ENCODE measurements at places on chromosomes 2 and 18.

- DNase-seq, result no peak
These were observed 94.9 kb downstream of the KCTD1 start for GRCh38 chr18:26453386-26453901.

GRCh38 chr2:20584399-20585358 is 66.2 kb downstream of the HS1BP3 start:
- no peak for DNase-seq

GRCh38 chr2:216504376-216504762 is 5.7 kb downstream of the RPL37A start:
- DNase-seq, result no peak

DNA sequence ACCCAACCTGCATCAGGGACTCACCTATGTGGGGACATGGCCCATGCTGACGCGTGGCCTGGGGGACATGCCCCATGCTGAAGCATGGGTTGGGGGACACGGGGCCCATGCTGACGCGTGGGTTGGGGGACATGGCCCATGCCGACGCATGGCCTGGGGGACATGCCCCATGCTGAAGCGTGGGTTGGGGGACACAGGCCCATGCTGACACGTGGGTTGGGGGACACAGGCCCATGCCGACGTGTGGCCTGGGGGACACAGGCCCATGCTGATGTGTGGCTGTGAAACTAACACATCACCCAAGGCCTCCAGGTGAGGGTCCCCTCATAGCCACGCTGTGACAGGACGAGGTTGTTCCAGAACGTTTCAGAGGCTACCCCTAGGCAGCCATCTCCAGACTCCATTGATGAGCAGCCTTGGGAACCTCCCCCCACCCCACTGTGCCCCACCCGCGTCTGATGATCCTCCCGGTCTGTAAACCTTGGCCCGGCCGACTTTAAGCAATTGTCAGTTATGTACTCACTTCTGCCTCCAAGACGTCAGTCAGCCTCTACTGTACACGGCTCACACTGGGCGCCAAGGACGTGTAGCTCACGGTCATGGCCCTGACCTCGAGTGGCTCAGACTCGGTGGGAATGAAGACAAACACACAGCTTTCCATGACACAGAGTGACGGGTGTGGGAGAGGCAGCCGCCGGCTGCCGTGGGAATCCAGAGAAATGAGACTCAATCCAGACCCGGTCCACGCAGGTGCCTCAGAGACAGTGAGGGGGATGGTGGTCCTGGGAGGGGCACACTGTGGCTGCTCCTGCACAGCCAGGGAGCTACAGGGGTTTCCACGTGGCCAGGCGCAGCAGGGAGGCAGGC is 50.2 kb upstream of the SLC66A3 start:
- DNase-seq, result no peak

DNA sequence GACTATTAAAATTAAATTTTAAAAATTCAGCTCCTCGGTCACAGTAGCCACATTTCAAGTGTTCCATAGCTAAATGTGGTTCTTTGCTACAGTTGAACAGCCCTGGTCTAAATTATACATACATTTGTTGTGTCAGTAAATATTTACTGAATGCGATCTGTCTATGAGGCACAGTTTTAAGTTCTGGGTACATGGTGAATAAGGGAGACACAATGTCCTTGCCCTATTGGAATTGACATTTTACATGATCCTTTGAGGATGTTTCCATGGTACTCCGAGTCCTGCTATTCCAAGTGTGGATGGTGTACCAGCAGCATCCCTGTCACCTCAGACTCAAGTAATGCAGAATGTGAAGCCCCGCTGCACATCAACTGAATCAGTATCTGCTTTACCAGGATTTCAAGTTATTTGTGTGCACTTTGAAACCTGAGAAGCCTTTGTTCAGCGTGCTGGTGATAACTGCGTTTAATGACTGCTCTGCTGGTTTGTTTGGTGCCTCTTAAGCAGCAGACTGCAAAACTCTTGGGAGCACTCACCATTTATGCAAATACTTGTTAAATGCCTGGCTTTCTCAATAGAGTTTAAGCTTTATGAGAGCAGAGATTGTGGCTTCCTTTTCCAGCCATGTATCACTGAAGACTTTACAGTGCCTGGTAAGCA is 1.5 kb downstream of the GALNT1 start:
- no peak for DNase-seq

GRCh38 chr2:219076253-219076652 is 15.5 kb upstream of the IHH start:
- DNase-seq, result no peak

DNA sequence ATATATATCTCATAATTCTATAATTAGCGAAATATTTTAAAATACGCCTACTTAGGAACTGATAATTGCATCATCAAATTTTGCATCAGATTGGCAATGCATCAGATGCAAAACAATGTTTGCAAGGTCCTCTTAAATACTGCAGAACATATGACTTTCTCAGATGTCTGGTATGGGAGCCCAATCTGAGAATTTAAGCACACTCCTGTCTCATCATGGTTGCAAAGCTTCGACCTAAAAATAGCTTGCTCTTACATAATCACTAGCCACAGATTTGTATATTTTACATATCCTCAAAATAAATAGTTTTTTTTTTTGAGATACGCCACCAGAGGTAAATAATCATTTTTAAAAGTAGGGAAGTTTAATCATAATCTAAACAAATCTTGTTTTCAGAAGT is 123.2 kb downstream of the CABYR start:
- DNase-seq, result no peak

DNA sequence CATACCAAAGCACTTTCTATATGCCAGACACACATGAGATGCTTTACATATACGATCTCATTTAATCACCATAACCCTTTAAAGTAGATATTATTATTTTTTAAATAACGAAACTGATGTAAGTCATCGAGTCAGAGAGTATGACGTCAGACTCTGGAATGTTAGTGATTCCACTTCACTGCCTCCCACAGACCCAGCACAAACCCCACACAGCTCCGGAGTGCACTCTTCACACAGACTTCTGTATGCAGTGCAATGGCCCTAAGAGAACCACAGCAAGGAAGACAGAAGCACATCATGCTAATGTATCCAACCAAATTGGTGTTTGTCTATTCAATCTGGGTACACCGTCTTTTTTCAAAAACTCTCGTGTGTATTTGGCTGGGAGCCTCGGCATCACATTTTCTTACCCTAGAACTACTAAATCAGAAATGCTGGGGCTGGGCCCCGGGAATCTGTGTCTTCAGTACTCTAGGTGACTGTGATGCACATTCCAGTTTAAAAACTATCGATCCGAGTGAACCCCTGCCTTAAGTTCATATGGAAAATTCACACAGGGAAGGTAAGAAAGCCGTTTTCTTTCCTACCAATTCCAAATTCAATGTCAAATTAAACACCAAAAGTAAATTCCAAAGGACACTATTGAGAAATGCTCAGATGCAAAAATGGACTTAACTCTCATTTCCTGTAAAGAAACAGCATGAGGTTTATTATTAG is 117.7 kb upstream of the ACVR1C start:
- DNase-seq, result no peak

DNA sequence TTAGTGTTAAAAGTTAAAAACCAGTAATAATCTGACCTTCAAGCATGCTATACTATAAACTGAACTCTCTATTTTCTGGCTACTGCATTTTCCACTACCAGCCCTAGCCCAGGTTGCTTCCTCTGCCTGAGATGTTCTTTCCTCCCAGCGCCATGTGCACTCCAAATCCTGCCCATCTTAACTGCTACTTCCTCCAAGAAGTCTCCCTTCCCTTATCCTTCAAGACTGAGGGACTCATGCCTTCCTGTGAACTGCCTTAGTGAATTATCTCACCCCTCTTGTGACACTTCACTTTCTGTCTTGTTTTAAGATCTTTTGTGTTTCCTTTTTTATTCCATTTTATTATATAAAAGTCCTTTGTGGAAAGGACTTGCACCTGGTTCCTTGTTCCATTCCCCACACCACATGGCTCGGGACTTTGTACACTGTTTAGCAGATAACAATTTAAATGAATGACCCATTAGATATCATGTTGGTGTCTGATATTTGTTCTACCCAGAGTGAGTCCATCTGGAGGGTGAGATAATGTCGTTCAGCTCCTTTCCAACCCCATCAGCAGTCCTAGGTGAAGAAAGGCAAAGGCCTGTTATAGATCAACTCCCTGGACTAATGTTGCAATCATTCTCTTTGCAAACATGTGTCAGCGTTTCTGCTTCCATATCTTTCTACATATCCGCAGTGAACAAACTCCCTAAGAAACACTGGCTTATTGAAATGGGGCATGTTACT is 20.9 kb upstream of the AGFG1 start:
- DNase-seq, result no peak

DNA sequence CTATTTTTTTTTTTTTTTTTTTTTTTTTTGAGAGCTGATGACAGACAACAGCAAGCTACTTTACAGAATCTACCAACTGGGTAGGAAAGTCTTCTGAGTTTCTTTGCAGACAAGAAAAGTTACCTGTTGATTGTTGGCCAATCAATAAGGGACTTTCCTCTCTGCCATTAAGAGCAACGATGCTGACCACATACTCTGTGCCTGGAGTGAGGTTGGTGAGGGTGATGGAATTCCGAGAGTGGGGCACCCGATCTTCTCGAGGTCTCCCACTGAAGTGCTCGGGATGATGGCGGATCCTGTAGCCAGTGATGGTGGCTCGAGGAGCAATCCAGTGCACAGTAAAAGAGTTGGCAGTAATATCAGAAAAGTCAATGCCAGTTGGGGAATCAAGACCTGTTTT is 49.3 kb downstream of the FN1 start:
- DNase-seq, result no peak

GRCh38 chr2:66698576-66699239 is 263.8 kb downstream of the MEIS1 start:
- no peak for DNase-seq

GRCh38 chr2:85765081-85765731 is 11.4 kb downstream of the ATOH8 start:
- no peak for DNase-seq

DNA sequence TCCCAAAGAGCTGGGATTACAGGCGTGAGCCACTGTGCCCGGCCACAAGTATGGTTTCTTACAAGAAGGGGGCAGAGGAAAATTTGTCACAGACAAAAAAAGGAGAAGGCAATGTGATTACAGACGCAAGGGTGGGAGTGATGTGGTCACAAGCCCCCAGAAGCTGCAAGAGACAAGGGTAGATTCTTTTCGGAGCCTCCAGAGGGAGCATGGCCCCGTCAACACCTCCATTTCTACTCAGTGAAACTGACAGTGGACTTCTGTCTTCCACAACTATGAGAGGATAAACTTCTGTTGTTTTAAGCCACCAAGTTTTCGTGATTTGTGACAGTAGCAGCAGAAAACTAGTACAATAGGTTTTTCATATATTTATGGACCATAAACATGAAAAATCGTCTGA is 2.1 kb upstream of the TCF7L1 start:
- DNase-seq, result no peak

DNA sequence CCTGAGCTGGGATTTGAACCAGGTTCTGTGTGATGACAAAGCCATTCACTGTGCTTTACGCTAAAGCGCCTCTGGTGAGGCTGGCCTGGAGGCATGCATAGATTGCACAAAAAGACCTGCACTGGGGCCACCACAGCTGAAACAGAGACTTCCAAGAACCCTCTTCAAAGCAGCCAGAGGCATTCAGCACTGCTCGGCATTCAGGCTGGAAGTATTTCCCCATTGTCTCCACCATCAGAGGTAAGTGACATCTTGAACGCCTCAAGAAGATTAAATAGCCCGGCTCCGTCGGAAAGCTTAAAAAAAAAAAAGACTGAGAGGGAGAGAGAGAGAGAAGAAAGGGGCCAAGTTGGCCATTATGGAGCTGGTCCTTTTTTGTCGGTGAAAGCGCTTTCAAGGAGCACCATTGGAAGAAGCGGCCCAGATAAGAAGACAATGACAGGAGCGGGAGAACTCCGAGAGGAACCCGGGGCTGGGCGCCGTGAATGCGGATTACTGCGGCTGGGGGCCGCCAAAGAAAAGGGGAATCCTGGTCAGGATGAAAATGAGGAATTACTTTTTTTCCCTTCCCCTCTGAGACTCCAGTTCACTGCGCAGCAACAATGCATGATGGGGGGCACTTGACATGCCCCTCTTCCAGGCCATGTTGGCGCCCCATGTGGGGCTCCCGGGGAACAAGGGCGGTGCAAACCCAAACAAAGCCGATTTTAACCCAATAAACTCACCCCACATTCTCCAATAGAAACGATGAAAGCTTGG is 228.3 kb downstream of the MYCN start:
- DNase-seq, result no peak

DNA sequence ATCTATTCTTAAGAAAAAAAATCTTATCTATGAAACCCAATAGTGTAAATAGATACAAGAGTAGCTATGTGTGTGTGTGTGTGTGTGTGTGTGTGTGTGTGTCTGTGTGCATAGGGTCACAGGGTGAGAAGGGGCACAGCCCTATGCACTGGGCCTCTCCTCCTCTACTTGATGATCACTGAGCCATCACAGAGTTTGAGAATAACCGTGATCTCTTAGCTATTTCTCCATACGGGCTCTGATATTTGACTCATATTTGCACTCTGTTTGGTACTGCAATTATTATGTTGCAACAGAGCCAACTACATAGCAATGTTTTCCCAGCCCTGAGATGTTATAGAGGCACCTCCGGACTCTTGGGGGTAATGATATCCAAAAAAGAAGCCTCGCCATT is 28.8 kb upstream of the SLC40A1 start:
- DNase-seq, result no peak

DNA sequence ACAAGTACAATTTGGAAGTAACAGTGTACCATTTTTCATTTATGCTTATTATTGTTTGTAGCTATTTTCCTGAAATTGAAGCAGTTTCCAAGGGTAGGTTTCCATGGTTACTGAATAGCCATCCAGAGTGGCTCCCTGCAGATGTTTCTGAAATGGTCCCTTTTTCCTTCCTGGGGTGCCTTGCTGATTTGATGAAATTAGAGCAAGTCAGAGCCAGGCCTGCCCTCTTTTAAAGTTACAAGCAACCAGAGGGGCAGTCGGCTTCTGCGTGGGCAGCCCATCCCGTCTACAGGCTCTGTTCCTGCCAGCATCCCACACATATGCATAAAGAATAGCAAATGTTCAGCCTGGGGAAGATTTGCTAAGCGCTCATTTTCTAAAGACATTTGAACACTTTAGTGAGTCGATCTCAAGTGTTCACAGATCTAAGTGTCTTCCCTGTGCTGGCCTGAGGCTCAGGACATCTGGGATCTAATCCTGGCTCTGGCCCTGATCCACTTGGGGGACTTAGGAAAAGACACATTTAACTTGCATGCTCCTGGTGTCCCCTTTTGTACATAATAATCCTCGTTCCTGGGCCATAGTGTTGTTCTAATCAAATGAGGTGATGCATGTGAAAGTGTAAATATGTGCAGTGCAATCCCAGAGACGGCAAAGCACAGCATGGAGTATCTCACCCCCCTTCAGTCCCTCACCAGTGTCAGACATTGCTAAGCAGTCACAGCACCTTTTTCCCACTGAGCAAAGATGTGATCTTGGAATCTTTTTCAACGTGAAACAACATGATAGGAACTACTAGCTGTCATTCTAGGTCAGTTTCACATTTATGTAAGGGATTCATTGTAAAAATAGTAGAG is 92.2 kb downstream of the STPG4 start:
- DNase-seq, result no peak

DNA sequence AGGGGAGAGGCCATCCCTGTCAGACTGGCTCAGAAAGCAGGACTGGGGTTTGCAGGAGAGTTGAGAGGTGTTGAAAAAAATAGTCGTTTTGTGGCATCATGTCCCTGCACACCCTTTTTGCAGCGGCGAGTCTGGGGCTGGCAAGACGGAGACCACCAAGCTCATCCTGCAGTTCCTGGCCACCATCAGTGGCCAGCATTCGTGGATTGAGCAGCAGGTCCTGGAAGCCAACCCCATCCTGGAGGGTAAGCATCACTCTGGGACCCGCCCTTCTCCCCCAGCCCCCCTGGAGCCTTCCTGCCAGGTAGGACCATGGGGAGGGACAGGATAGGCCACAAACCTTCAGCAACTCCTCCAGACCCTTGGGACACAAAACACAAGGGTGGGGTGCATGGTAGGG is 34.2 kb downstream of the MYO7B start:
- no peak for DNase-seq

All from SHP77 treated with DMSO at 0.1 percent for 48 hours (cell line).